ENCODE measurements at places on chromosomes 13 and 19.

GRCh38 chr13:33182729-33183128, 102.8 kb downstream of the STARD13 start:
- no peak for DNase-seq

GRCh38 chr13:96680898-96681297, 313.4 kb downstream of the OXGR1 start:
- no peak for DNase-seq

GRCh38 chr19:1168572-1169410, 5.3 kb downstream of the SBNO2 start:
- no peak for DNase-seq

- DNase-seq: no peak
Observed at GRCh38 chr13:102203718-102204117, 198.1 kb downstream of the FGF14 start.

- DNase-seq: no peak
Observed at GRCh38 chr13:35179494-35179893, 237.4 kb downstream of the NBEA start.

DNA sequence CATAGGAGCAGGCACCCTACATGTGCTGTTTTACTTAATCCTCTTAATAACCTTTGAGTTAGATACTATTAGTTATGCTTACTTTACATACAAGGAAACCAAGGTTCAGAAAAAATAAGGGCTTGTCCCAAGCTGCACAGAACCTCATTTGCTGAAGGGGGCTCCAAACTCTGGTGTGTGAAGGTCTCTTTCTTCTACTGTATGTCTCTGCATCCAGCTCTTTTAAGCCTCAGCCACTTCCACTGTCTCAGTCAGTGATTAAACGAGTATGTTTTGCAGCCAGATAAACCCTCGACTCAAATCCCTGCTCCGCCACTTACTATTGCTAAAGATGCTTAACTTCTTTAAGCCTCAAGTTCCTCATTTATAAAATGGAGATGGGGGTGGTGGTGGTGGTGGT, 112.4 kb upstream of the WASF3 start:
- DNase-seq: no peak

DNA sequence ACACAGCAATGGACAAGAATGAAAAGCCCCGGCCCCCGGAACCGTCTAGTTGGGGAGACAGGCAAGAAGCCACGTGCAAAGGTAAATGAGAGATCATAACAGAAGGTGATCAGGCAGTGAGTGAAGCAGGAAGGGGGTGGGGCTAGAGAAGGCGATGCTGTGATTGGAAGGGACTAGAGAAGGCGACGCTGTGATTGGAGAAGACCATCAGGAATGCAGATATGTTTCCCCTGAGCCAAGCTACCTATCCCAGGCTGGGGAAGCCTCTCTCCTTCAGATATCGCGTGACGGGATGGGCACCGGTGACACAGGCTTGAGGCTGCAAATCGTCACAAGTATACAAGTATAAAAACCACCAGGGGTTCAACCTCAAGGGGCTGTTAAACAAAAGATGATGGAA, 21.8 kb downstream of the DCAF15 start:
- no peak for DNase-seq

- no peak for DNase-seq
Observed at GRCh38 chr19:30450100-30450499, 77.9 kb downstream of the ZNF536 start.

- DNase-seq: no peak
Observed at GRCh38 chr19:16561382-16561781, 10.8 kb downstream of the SLC35E1 start.

GRCh38 chr19:54029301-54029700, 34.4 kb downstream of the VSTM1 start:
- no peak for DNase-seq

DNA sequence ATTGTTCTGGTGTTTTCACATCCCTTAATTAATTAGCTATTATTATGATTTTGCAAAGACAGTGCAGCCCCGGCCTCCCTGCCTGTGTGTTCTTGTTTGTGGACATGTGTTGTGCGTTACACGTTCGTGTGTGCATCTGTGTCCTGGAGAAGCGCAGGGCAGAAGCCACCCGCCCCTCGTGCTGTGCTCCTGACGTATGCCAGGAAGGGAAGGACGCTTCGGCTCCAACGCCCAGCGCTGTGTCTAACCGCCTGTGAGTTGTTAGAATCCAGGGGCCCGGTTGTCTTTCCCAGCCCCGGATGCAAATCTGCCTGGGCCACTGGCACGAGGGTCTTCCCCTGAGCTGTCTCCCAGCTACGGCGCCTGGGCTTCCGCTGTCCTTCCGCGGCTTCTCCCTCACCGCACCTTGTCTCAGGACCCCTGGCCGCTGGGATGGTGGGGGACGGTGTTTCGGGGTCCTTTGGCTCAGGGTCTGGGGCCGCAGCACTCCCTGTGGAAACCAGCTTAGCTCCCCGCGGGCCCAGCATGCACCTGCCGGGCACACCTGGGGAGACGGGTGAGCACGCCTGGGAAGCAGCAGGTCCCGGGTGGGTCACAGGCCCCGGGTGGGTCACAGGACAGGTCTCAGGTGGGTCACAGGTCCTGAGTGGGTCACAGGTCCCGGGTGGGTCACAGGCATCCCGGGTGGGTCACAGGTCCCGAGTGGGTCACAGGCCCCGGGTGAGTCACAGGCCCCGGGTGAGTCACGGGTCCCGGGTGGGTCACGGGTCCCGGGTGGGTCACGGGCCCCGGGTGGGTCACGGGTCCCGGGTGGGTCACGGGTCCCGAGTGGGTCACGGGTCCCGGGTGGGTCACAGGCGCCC, 51.5 kb downstream of the GAS6 start:
- DNase-seq: no peak

DNA sequence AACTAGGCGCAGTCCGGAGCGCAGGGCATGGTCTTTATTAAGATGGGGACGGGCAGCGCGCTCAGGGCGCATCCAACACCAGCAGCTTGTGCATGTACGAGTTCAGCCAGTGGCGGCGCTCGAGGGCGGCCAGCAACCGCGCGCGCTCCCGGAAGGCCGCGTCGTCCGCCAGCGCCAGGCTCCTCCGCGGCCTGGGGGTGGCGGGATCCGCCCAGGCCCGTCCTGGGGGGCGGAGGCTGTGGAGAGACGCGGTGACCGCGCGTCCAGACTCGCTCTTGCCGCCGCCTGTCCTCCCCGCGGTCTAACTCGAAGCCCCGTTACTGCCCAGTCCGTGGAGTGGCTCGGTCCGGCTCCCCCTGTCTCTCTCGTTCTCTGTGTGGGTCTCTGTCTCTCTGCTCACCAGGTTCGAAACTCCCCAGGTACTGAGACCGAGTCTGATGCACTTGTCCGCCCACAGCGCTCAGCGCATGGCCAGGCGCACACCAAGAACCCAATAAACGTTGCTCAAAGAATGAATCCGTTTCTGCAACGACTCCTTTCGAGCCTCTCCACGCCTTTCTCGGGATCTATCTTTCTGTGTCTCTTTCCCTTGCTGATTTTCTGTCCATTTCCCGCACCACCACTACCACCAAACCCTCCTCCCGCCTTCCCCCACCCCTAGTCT, 702 bp downstream of the PTH2 start:
- DNase-seq: no peak

DNA sequence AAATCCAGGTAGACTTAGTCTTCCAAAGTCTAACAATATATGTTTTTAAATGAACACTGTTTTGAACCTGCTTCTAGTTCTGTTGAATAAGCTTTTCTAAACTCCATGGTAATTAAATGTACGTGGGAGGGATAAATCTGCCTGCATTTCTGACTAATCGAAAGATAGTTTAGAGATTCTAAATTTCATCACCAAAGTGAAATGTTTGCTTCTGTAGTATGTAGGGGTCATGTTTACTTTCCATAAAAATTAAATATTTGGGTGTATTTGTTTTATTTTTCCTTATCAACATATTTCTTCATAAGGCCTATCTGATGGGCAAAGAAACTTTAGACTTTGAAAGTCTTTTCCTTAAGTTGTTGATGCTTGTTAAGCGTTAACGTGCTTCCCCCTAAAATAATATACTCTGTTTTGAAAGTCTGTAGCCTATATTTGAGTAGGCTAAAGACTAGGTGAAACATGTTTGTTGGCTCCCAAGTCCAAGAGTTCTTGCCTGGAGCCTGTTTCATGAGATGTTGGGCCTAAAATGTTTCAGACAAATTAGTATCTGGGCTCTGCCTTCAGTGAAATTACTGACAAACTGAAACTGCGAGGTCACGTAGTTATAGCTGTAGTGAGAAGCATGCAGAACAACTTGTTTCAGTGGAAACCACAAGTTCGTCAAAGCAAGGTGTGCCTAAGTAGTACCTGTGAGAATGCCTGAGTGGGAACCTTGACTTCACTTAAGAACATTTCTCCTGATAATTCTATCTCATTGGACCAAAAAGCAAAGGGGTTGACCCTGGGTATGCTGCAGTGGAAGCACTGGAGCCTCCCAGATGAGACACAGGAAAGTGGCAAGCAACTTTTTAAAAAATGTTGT, 126.2 kb downstream of the LMO7 start:
- peak; percentile 84 for DNase-seq

GRCh38 chr19:48152551-48152950, 17.6 kb downstream of the LIG1 start:
- DNase-seq: no peak

DNA sequence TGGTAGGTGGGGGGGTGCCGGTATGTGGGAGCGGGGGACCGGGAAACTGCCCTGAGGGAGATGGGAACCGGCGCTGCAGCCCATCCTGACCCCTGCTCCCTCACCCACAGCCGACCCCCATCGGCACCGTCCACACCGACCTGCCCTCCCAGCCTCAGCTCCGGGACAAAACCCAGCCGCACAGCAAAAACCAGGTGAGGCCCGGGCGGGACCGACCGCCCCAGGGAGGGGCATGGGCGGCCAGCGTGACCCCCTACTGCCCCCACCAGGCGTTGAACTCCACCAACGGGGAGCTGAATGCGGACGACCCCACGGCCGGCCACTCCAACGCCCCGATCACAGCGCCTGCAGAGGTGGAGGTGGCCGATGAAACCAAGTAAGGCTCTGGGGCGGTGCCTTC, 35.9 kb downstream of the BTBD2 start:
- no peak for DNase-seq

DNA sequence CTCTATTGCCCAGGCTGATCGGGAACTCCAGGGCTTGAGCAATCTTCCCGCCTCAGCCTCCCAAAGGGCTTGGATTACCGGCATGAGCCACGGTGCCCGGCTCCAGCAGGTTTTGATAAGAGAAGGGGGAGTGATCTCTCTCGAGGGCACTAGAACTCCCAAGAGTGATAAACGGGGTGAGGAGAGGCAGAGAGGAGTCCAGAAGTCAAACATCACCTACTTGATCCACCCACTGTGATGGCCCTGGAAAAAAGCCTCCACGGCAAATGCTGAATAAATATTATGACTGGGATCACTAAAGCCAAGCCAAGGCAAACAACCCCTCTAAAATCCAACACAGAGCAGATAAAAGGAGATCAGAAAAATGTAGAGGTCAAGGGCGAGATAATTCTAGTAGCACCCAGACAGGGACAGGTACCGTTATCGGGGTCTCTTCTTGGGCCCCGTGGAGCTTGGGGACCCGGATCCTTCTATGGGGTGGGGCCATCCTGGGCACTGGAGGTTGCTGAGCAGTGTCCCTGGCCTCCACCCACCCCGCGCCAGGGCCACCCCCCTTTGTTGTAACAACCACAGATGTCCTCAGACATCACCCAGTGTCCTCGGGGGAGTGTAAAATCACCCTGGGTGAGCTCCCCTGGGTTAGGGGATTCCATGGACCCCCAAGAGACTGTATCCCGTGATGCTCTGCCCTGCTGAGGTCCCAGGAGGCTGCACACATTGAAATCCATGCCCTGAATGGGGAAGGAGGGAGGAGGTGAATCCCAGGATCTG, 3.7 kb upstream of the CREB3L3 start:
- DNase-seq: no peak

GRCh38 chr19:44202470-44202869, 9.9 kb upstream of the ZNF227 start:
- no peak for DNase-seq

- DNase-seq: peak; percentile 82
Observed at GRCh38 chr19:6038634-6039405, 60.9 kb upstream of the RANBP3 start.

- no peak for DNase-seq
Observed at GRCh38 chr13:38180126-38180525, 169.5 kb upstream of the UFM1 start.

GRCh38 chr19:43752287-43752875, 2.4 kb downstream of the SMG9 start:
- DNase-seq: no peak

DNA sequence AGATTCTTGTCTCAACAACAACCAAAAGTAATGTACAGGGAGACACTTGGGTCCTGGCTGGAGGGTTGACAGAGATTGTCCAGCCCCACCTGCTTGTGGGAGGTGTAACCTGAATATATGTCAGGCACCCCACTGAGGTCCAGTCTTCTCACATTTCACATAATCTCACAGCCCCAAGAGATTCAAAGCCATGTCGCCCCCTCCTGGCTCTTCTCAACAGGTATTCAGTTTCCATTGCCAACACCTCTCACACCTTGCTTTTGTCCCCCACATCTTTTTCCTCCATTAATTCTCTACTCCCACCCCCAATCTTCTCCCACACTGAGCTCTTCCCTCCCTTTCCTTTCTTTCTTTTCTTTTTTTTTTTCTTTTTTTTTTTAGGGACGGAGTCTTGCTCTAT, 11.2 kb downstream of the UNC13A start:
- DNase-seq: no peak

DNA sequence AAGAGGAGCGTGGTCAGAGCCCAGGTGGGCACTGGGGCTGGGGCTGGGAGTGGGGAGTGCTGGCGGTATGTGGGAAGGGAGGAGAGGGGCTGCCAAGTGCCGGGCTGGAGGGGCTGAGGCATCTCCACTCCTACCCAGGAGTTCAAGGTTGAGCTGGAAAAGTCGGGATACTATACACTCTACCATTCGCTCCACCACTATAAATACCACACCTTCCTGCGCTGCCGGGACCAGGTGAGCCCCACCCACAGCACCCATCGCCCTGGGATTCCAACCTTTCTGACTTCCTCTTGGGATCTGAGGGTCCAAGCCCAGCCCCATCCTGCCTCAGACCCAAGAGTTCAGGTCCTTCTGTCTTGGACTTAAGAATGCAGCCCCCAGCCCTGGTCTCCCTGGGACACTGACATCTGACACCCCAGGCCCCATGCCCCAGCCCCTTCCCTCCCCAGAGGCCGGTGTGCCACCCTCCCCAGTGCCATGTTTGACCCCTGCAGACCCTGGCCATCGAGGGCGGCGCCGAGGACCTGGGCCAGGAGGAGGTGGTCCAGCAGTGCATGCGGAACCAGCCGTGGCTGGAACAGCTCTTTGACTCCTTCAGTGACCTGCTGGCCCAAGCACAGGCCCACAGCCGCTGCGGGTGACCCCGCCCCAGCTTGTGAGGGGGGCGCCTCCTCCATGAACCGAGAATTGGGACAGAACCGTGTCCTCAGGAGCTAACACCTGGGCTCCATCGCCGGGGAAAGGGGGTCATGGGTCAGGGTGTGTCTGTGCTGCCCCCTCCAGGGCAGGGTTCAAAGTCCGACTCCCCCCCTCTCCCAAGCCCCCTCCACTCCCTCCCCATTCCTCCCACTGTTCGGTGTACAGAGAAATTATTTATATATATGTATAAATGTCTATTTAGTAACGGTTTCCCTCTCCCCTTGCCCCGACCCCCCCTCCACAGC, 14.7 kb downstream of the RRAS start:
- DNase-seq: no peak
